NCI-H82 (cell line): ENCODE measurements at places on chromosomes 2 and 18.

DNA sequence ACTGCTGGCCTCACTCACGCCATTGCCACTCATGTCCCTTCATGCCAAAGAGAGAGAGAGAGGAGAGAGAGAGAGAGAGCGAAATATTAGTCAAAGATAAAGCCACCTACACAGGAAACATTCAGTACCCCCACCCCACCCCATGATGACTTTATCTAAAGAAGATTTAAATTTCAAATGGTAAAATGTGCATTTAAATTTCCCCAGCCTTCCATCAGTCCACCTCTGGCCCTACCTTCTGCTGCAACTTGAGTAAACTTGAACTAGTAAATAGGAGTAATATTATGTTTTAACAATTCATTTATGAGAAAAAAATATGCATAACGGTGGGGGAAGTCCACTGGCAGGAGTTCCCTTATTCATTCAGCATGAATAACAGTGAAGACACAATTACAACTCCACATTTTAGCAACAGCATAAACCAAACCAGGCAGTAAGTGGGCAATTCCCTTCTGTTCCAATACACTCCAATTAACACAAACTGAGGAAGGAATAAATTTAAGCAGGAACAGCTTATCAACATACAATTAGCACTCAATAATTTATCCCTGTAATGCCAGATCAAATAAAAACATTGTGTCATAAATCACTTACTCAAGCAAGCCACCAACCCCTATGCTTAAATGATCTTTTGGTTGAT is 264.2 kb downstream of the LNPK start:
- DNase-seq, result no peak

DNA sequence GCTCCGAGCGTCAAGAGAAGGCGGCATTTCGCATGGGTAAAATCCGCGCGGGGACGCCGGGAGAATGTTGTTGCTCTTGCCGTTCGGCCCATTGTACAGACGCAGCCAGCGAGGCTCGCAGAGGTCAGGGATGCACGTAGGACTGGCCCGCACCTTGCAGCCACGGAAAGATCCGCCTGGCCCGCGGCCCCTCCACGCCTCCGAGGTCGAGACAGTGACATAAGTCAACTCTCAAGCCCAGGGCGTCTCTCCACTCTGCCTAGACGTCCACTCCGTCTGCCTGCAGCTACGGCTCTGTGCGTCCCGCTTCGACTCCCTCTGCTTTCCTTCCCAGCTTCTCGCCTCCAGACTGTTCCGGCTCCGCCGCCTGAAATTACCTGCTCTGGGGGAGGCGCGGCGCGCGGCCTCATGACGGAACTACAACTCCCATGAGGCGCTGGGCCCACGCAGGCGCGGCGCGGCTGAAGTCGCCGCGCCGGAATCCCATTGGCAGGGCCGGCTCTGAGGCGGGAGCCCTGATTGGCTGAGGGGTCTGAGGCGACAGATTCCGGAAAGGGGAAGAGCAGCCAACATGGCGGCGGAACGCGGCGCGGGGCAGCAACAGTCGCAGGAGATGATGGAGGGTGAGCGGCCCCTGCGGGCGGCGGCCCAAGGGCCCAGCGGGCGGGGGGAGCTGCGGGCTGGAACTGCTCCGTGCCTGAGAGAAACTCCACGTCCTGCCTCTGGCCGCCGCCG is at the start of gene PPP1R7:
TSS of gene PPP1R7 (plus strand) at position 543 of the 735 bp plus-strand sequence. CDS start at position 572, 29 bp downstream.
- DNase-seq, result peak; percentile 97

DNA sequence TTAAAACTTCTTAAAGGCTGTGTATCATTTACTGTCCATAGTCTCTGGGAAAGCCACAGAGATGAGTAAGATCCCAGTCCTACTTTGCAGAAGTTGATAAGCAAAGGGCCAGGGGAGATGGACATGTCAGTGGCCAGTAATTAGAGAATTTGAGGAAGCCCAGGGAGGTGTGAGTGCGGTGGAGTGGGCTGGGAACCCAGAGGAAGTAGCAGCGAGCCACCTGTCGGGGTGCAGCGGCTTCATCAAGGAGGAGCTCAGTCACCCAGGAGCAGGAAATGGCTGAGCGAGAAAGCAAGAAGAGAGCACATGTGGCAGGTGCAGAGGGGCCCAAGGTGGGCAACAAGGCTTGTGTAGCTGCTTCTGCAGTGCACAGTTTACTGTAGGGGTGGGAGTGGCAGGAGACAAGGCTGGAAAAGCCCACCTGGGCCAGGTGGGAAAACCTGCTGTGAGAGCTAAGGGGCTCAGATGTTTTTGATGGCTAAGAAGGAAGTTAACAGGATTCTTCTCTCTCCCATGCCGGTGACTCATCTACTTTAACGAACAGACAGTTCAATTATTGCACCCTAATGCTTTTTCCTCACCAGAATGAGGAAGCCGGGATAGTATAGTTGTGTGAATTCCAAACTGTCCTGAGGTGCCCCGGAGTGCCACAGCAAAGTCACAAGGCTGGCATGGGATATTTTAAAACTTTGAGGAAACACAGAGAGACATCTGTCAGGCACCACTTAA is 34.8 kb upstream of the MGAT5 start:
- DNase-seq, result no peak

DNA sequence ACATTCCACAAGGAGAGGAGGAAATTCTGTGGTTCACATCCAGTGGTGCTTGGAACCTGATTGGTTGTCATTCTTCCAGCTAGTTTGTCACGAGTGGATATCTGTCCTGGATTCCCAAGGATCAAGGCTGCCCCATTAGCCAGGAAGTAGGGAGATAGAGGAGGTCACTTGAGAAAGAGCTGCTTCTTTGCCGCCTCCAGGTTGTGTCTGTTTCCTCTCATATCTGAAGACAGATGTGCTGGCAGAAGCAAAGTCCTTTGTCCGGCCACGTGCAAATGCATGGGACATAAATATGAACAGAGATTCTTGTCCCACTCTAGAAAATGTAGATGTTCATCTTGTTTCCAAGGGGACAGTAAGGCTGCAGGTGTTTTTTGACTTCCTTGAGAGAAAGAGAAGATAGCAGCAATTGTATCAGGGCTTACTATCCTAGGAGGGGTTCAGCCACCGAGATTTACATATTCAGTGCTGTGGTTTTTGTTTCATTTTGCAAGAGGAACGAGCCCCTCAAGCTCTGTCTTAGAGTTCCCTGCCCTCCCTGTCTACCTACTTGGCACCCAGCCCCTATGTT is 174.4 kb downstream of the RPIA start:
- DNase-seq, result no peak

GRCh38 chr2:12050396-12050795 is 304.0 kb downstream of the LPIN1 start:
- no peak for DNase-seq

DNA sequence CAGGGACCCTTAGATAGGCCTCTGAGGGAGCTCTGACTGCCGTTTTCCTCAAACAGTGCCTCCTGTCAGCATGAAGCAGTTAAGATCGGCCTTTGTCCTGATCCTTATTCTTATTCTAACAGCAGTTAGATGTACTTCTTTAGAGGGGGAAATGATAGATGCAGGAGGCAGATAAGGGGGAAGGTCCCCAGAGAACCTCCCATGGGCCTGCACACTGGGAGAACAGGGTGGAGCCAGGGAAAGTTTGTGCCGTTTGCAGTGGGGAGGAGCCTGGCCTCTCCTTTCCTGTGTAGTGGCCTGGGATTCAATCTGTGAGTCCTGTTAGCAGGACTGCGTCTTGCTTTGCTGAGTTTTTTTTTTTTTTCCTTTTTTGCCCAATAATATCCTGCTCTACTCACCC is 7.9 kb upstream of the INPP4A start:
- DNase-seq, result no peak

GRCh38 chr18:9914584-9915290 is 921 bp downstream of the VAPA start:
- peak; percentile 38 for DNase-seq

DNA sequence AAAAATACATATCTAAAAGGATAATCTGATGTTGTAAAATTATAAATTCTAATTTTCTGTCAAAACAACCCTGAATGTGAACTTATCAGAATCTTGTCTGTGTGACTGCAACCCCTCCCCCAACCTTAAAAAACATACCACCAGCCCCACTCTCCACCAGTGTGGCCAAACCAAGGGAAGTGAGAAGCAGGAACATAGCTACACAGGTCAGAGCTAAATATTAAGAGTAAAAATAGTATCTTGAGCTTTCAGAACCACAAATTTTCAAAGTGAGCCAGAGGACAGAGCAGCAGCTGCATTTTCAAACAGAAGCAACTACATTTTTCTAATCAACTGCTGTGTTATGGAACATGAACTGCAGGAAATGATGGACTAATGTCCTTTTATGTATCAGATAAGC is 156.7 kb downstream of the SLC4A10 start:
- no peak for DNase-seq

DNA sequence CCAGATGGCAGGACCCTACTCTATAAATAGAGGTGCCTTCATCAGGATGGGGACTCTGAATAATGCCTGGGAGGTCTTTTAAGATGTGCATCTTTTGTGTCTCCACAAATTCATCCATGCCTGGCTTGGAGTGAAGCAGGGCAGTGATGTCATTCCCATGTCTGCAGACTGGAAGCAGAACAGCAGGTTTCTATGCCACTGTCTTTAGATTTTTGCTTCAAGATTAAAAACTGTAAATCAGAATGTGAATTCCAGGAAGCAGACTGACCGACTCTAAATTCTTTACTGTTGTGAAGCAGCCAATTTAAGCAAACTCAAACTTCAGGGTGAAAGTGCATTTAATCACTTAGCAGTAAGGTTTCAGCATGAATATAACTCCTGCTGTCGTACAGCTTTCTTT is 159.3 kb downstream of the SCG2 start:
- no peak for DNase-seq

DNA sequence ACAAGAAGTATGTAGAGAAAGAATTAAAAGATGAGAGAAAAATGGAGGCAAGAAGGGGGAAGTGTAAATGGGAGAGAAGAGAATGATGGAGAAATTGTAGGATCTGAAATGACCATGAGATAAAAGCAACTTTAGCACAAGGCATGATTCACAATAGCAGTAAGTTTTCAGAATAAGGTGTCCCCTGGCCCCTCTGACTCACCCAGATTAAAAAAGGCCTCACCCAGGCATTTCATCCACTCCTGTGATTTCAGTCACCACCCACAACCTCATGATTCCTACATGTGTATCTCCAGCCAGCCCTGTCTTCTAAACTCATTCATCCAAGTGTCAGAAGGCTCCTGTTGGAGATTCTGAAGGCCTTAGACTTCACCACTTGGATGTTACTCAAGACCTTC is 56.6 kb downstream of the SP100 start:
- DNase-seq, result no peak

- no peak for DNase-seq
Observed at GRCh38 chr2:52312486-52312885, 1280.6 kb upstream of the NRXN1 start.
